CD4-positive, alpha-beta T cell treated with Interleukin-15 for 4 hours (primary cell): ENCODE measurements at places on chromosomes 11 and 22.

DNA sequence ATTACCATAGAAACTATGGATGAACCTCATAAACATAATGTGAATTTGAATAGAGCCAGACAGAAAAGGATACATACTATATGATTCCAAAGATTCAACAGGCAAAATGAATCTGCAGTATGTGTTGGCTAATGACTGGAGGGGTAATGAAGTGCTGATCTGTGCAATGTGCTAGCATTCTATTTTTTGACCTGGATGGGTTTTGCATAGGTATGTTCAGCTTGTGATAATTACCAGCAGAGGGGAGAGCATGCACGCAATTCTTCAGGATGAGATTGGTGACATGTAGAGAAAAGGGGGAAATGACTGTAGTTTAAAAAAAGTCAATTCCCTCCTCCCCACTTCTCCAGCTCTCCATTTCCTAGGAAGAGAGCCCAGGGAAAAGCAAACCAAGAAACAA lies 618 bp upstream of the CCDC81 start:
- DNase-seq = no peak

GRCh38 chr11:68028802-68029545 lies 1.5 kb upstream of the NDUFS8 start:
- DNase-seq = no peak

DNA sequence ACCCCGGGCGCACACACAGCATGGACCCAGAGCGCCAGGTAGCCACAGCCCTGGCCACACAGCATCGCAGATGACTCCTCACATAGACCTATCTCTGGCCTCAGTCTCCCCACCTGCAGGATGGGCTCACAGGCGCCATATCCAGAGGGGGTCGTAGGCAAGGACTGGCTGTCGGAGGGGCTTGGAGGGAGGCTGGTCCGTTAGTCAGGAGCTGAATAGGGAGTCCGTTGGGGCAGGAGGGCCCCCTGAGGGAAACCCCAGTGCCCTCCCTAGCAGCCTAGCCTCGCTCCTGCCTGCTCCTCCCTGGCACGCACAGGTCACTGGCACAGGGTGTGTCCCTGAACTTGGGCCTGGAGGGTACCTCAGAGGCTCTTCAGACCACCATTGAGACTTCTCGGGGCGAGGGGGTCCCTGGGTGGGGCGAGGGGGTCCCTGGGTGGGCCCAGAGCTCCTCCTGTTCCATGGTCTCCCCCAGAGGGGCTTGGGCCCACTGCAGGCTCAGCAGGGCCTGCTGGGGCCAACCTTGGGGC lies 2.0 kb downstream of the PLXNB2 start:
- DNase-seq = no peak

GRCh38 chr11:6968816-6969215 lies 42.6 kb downstream of the ZNF215 start:
- no peak for DNase-seq

- no peak for DNase-seq
Measured at GRCh38 chr11:2474059-2474901, 29.5 kb downstream of the KCNQ1 start.

GRCh38 chr11:1870326-1870696 lies 17.4 kb downstream of the LSP1 start:
- DNase-seq = no peak

DNA sequence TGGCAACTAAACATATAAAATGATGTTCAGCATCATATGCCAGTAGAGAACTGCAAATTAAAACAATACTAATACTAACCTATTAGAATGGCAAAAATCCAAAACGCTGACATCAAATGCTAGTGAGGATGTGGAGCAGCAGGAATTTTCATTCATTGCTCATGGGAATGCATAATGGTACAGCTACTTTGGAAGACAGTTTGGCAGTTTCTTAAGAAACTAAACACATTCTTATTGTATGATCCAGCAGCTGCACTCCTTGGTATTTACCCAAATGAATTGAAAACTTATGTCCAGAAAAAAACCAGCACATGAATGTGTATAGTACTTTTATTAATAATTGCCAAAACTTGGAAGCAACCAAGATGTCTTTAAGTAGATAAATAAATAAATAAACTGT lies 258.0 kb downstream of the TENM4 start:
- DNase-seq = no peak

DNA sequence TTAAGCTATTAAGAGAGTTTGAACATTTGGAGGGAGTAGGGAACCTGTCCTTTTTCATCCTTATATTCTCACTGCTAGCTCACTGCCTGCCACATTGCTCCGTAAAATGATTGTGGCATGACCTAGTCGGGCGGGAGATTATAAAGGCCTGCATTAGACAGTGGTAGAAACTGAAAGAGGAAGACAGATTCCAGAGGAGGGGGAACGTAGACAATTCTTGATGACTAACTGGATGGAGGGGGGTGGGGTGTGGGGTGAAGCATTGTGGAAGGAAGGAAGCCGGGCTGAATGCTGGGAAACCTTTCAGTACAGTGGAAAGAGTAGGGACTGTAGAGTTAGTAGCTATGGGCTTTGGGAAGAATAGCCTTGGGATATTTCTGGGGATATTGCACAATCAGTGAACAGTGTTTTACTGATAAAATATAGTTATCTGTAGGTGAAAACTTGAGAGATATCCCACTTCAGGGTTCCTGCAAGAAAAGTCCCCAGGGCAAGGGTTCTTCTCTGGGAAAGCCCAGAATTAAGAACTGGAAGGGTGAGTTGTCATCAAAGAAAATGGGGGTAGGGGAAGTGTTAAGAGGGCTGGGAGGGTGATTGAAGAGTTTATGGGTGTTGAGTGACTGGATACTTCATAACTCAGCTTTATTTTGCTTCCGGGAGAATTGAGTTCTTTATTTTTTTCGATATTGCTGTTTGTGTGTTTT lies 2.1 kb downstream of the MED15 start:
- peak; percentile 70 for DNase-seq

DNA sequence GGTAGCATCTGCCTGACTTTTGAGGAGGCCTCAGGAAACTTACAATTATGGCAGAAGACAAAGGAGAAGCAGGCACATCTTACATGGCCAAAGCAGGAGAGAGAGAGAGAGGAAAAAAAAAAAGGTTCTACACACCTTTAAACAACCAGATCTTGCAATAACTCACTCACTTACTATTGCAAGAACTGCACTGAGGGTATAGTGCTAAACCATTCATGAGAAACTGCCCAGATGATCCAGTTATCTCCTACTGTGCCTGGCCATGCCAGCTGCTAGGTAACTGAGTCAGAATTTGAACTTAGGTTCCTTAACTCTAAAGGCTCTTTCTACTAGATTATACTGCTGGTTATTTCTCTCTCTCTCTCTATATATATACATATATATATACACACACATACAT lies 7.3 kb downstream of the HORMAD2 start:
- DNase-seq = no peak

GRCh38 chr11:30617762-30618161 lies 31.6 kb upstream of the MPPED2 start:
- DNase-seq = no peak

DNA sequence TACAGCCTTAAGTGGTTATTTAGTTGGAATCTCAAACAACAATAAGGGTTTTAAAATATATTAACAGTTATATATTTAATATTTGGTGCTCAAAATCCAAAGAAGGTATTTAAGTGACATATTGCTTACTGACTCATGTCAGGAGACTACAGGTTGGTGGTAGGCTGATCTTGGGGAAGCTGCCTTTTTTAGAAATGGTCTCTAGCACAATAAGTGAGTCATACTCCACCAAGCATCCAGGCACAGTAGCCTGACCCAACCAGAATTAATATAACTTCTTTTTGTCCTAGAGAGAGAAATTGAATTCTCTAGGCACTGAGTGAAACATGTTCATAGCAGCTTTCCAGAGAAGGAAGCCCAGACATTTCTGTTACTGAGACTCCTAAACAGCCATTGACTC lies 868.5 kb upstream of the TENM4 start:
- DNase-seq = no peak

GRCh38 chr22:19851291-19852176 lies 3.1 kb downstream of the GNB1L start:
- no peak for DNase-seq

DNA sequence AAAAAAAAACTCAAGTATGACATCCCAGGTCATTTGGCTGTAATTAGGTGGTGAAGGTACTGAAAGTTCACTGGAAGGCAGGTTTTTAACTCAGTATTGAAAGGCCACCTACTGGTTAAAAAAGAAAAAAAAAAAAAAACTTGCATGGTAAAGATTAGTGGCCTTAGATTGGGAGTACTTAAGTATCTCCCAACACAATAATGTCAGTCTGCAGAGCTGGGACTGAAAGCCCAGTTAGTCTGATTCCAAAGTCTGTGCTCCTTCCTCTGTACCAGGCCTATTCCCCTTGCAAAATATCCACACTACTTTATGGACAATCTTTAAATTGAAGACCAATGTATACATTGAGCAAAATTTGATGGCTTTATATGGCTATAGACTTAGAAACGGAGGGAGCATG lies 85.5 kb downstream of the NOX4 start:
- no peak for DNase-seq

- DNase-seq = no peak
Measured at GRCh38 chr11:68194675-68195294, 18.3 kb downstream of the KMT5B start.

DNA sequence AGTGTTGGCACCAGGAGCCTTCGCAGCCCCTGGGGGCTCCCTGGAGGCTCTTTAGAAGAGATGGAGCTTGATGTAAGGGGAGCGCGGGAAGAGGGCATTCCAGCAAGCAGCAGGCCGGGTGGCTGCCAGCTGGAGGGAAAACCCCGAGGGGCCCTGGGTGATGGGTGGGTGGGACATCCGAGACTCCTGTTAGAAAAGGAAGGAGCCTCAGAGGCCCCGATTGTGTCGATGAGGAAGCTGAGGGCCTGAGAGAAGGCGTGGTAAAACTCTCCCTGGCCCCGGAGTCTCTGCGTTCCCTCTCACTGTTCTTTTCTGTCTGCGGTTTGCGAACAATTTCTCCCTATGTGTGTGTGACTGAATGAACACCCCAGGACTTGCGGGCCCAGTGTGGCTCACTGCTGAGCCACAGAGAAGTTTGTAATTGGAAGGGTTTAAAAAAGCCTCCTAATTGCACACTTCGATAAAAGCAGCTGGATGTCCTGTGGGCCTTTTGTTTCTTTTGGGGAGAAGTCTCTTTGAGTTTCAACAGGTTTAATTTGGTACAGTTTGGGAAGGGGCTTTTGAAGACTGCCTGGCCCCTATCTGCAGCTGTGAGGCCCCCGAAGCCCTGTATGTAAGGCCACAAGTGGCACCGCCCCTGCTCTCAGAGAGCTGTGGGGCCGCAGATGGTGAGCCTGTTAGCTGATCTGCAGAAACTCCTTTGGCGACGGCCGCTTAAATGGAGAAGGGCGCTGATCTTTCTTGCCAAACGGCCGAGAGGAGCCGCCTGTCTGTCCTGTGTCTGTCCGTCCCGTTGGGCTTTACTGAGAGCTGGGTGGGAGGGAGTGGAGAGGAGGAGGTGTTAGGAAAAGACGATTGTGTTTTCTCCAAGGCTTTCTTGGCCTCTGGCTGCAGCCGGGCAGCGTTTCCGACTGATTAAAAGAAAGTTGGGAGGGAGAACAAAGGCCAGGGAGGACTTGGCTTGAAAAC lies 2.0 kb downstream of the FBLN1 start:
- DNase-seq = no peak

DNA sequence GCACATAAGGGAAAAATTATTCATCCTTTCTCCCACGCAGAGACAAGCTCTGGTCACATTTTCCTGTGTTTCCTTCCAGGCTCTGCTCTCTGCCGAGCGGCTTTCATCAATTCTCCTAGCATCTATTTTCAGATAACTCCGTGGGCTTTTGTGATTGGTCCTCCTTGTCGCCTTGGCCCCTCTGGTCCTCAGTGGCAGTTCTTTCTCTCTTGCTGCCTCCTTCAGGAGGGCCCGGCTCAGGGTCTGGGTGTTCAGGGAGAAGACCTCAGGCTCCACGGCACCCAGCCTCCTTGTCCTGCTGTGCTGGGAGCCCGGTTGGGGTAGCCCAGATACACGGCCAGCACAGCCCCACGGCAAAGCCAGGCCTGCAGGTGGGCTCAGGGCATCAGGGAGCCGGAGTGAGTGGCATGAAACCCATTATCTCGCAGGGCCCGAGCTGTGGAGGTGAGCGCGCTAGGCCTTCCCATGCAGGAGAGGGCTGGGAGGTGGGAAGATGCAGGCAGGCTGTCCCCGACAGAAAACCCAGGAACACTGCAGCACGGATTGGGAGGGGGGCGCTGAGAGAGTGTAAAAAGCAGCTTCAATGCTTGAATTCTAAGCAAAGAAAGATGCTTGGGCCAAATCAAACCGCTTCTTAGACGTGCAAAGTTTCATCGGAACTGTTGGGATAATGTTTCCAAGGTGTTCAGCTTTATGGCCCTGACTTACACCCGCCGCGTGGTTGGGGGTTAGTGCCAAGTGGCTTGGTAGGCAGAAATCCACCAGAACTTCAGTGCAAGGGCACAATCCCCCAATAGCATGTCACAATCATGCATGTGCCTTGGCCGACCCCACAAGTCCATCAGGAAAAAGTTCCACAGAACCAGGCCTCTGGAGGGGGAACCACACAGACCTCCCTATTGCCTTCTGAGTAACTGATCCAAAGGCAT lies 81.9 kb upstream of the WNT7B start:
- DNase-seq = no peak

- DNase-seq = no peak
Measured at GRCh38 chr22:44143105-44143474, 37.6 kb upstream of the PARVG start.

- DNase-seq = peak; percentile 38
Measured at GRCh38 chr11:64181506-64182411, 4.2 kb upstream of the STIP1 start.

GRCh38 chr11:76140912-76141574 lies 65.3 kb downstream of the WNT11 start:
- DNase-seq = no peak

GRCh38 chr11:11407065-11407762 lies 54.2 kb upstream of the CSNK2A3 start:
- no peak for DNase-seq

GRCh38 chr11:93548679-93549319 lies 5.6 kb upstream of the SMCO4 start:
- no peak for DNase-seq

DNA sequence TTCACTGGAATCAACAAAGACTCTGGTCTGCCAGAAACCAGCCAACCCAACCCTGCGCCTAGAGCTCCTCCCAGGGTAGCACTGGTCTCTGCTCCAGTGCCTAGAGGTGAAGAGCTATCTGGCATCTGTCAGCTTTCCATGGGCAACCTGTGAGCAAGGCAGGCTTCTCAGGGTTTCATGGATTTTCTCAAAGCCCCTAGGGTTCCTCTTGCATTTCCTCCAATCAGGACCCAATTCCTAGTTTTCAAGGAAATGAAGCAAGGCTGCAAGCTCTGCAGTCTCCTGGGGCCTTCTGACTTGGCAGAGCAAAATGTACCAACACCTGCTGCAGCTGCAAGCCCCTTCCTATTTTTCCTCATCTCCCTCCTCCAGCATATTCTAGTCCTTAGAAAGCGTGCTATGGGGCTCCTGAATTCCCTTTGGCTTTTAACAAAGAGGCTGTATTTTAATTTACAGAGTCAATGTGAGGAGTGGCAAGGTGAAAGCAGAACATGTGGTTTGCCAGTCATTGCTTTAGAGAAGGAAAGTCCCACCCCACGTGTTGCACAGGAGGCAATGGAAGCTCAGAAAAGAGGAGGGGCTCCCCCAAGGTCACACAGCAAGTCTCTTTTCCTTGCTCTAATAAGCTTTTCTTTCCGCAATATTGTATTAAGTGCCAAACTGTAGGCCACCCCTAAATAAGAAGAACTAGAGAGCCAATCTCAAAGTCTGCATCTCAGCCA lies 33.0 kb upstream of the RIC3 start:
- no peak for DNase-seq

GRCh38 chr11:9849389-9849788 lies 185.5 kb downstream of the SWAP70 start:
- DNase-seq = no peak
